ENCODE measurements at places on chromosomes 11 and 22. TPM values are rescaled to one million over a fixed set of nuclear protein-coding genes. Genes with fewer than 3 reads are reported as not detected.
A peak's percentile ranks its signal among the peaks of the same experiment; 100 is the strongest.

LDHAL6A gene
- not detected for total RNA-seq

PIK3C2A gene
- total RNA-seq, result 104 TPM

C22orf31 gene
- not detected for total RNA-seq

GRCh38 chr11:34685864-34686263 is 65.0 kb downstream of the EHF start:
- DNase-seq, result no peak

DNA sequence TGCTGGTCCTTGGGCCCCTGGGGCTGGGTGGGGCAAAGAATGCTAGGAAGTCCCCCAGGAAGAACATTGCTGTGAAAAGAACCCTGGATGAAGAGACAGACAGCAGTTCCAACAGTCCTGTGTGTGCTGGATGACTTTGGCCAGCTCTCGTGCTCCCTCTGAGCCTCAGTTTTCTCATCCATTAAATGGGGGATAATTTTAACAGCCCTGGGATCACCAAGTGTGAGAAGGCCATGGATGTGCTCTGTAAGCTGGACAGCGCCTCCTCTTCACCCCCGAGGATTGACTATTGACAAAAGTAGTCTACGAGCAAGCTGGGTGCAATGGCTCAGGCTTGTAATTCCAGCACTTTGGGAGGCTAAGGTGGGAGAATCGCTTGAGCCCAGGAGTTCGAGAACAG is 2.5 kb downstream of the LARGE2 start:
- peak; percentile 3 for DNase-seq

DNA sequence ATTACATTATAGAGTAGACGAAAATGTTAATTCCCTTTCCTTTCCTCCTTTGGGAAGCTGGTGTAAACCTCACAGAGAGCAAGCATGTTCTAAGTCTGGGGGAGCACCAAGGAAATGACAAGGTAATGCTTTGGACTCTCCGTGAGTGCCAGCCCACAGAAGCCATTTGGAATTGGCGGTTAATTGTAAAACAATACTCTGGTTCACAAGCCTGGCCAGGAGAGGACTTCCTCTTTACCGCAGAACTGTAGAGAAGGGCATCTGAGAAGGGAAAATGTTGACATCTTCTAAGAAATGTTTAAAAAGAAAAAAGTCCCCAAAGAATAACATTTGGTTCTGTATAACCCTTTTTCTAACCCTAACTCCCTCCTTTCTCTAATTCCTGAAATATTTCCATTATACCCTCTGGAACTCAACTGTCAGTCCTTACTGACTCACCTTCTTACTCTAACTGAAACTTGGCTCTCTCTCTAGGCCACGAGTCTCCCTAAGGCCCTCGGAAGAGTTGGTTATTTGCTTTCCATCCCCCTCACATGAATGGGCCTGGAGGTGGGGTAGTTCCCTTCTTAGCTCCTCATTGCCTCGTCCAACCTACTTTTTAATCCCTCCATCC is 379.8 kb downstream of the SOX6 start:
- DNase-seq, result no peak

DNA sequence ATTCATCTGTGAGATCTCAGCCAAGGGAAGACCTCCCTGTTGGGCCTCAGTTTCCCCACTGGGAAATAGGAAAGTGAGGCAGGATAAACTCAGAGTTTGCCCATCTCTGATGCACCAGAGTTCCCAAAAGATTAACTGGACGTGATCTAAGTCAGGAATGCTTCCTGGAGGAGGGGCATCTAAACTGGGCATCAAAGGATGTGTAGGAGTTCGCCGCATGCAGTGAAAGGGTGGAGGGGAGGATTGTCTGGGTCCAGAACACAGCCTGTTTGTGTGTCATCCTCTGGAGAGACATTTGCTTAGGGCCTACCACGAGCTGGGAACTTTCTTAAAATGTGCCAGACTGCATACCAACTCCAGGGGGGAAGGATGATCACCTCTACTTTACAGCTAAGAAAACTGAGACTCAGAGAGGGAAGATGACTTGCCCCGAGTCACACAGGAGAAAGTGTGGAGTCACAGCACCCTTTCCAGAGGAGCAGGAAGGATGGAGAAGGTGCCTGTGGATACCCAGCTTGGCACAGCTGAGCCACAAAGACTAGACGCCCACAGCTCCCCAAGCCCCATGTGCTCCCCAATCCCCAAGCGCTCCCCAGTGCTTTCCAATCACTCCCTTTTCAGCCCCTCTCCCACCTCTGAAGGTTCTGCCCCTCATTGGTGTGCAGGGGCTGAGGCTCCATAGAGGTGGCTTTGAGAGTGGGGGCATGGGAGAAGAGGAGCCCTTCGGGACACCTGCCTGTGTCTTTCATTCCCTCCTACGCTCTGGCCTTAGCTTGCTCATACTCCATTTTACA is 50.1 kb downstream of the MN1 start:
- DNase-seq, result no peak

- no peak for DNase-seq
Measured at GRCh38 chr11:121207485-121208115, 85.0 kb upstream of the SC5D start.

- DNase-seq, result no peak
Measured at GRCh38 chr11:108018708-108019107, 10.0 kb downstream of the CUL5 start.
